ENCODE measurements at places on chromosomes 2 and 18.

GRCh38 chr2:239601880-239602279, 201.1 kb upstream of the HDAC4 start:
- no peak for DNase-seq

DNA sequence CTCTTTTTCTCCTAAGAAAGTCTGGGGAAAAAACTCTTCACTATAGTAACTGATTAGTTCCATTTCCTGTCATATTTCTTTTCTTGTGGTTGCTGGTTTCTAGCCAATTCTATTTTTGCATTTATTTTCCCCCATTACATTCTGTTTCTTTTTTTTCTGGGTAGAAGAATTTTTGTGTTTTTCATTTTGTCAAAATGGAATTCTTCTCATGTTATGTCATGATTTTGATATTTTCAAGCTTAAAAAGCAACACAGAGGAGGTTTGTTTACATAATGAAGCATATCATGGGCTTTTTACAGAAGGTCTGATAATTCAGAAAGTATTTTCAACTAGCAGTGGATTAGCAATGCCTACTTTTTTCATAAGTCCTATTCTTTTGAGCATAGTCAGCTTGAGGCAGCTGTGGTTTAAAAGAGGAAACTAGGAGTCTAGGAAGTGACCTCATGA, 102.0 kb downstream of the MAP2 start:
- DNase-seq = no peak

GRCh38 chr18:36718705-36719328, 110.0 kb downstream of the TPGS2 start:
- no peak for DNase-seq

DNA sequence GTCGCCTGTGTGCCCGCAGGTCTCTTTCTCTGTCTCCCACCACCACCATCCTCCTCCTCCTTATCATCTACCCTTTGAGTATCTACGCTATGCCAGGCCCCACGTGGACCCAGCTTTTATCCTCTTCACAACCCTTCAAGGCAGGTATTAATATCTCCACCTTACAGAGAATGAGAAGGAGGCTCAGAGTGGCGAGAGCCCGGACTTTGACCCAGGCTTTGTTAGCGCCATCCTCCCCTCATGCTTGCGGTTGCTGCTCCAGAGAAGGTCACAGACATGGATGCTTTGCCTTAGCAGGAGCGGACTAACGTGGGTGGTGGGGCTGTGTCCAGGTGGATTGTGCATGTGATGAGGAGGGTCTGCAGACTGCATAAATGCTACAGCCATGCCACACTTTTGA, 119.8 kb downstream of the CELF4 start:
- no peak for DNase-seq
